Adrenal gland (tissue), 19 donors: ENCODE measurements at places on chromosomes 12 and 14. TPM values are rescaled to one million over a fixed set of nuclear protein-coding genes. Genes with fewer than 3 reads are reported as not detected.

Gene RASSF3
- 39.1 TPM for total RNA-seq

Gene GNB3
- total RNA-seq: not detected

Gene RTN1
- 2.9 TPM for total RNA-seq

Gene TMPRSS12
- total RNA-seq: not detected

Gene KCNH3
- 0.30 TPM for total RNA-seq

Gene OR4K1
- total RNA-seq: not detected

Gene ANO4
- total RNA-seq: 9.5 TPM

DNA sequence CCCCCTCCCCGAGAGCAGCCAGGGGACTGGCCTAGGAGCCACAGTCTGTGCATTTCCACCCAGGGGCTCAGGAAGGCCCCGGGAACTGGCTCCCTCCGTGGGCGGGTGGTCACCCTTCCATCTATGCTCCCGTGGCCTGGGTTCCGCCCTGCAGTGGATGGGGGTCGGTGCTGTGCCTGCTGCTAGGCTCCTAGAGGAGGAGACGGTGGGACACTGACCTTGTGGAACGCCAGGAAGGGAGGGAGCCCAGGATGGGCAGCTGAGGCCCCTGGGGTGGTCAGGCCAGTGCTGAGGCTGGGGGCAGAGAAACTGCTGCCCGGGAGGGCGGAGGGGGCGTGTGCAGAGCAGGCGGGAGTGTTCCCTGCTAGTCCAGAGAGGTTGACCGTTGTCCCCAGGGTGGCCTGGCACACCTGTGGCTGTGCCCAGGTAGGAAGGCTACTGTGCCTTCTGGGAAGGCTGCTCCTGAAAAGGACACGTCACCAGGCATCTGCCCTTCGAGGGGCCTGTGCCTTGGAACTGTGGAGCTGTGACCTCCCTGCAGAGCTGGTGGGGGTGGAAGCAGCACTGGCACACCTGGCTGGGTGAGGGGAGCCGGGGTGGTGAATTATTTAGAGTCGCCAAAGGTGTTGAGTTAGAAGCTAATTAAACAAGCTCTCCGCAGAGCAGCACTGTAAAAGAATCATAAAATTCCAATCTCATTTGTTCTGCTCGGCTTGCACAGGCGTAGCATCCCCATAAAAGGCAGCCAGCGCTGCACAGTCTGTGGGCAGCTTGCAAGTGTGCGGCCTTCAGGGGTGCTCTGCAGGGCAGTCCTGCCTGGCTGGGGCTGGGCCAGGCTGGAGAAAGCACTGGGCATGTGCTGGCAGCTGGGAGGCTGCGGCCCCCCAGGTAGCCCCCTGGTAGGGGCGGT, 145.1 kb downstream of the KIF26A start:
- peak; percentile 5 for DNase-seq

GRCh38 chr14:31208546-31209424, 1.2 kb upstream of the HECTD1 start:
- no peak for DNase-seq

DNA sequence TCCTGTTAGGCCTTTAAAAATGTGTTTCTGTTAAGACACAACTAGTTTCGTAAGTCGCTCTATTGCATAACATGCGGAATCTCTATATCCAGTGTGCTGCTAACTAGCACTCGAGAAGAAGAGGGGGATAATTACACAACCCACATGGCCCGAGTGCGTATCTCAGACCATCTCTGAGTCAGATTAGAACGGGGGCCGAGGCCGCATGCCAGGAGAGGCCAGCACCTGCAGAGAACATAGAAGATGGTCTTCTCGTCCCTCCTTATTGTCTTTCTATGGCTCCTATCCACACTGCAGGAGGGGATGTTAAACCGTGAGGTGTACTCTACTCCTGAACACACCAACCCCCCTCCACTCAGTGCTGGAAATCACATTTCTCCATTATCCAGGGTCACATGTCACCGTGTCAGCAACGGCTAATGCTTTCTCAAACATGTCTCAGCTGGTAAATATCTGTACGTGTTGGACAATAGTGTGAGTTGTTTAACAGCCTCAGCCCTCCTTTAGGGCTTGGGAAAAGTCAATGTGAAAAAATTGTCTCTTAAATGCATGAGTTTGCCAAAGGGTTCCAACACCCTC, 56.3 kb downstream of the CCDC88C start:
- no peak for DNase-seq

DNA sequence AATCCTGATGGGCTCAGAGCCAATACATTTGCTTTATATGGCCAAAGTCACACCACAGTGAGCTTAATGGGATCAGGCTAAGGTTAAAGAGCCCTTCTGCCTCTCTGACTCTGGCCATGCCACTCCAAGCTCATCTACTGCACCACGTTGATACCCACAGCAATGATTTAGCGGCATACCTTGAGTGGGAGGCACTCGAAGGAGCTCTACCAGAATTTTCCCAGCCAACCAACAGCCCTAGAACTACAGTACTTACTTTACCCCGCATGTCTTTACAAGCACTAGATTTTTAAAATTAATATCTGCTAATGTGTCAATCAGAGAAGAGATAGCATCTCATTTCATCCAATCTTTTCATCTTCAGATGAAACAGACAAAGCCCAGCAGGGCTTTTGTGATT, 300.5 kb downstream of the GRIN2B start:
- no peak for DNase-seq

GRCh38 chr12:94855853-94856252, 147.6 kb downstream of the NDUFA12 start:
- DNase-seq: no peak

DNA sequence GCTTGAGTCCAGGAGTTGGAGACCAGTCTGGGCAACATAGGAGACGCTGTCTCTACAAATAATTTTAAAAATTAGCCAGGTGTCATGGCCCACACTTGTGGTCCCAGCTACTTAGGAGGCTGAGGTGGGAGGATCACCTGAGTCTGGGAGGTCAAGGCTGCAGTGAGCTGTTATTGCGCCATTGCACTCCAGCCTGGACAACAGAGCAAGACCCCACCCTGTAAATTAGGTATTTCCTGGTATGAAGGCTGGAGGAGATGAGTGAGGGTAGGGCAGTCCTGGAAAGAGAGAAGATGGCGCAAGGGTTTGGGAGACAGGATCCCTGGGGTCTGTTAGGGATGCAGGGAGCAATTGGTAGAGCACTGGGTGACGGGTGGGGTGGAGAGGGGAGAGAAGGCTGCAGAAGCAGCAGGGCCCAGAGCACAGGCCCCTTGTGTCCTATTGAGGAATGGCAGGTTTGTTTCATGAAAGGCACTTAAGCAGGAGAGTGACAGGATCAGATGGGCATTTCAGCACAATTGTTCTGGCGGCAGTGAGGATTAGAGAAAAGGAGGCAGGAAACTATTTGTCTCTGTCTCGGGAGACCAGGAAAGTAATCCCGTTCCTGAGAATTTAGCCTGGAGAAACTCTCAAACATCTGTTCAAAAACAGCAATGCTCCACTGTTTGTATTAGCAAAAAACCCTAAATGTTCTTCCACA, 47.2 kb upstream of the KTN1 start:
- no peak for DNase-seq

DNA sequence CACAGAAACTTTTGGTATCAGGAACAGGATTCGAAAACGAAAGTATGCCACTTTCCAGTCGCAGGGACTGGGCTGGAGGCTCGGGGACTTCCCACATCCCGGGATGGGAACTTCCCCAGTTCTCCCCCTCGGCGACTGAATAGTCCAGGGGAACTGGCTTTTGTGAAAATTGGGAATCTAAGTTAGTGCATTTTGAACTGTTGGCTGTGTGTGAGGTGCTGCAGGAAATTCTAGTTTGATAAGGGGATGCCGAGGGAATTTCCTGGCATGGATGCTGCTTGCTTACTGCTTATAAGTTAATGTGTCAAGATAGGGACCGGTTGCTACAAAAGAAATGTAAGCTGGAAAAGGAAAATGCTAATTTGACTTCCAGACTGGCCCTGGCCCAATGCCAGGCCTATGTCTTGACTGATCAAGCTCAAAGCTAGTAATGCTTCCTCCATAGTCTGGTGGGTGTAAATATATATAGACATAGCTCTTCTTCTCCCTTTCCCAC, 73.4 kb upstream of the EIF5 start:
- DNase-seq: peak; percentile 58

GRCh38 chr14:75499084-75499875, 23.0 kb upstream of the BATF start:
- DNase-seq: peak; percentile 30

DNA sequence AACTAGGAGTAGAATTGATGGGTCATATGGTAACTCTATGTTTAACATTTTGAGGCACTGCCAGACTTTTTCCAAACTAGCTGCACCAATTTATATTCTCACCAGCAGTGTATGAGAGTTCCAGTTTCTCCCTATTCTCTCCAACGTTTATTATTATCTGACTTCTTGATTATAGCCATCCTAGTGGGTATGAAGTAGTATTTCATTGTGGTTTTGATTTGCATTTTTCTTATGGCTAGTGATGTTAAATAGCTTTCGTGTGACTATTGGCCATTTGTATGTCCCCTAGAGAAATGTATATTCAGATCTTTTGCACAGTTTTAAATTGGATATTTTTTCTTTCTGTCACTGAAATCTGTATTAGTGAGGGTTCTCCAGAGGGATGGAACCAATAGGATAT, 37.8 kb downstream of the HELB start:
- DNase-seq: no peak

DNA sequence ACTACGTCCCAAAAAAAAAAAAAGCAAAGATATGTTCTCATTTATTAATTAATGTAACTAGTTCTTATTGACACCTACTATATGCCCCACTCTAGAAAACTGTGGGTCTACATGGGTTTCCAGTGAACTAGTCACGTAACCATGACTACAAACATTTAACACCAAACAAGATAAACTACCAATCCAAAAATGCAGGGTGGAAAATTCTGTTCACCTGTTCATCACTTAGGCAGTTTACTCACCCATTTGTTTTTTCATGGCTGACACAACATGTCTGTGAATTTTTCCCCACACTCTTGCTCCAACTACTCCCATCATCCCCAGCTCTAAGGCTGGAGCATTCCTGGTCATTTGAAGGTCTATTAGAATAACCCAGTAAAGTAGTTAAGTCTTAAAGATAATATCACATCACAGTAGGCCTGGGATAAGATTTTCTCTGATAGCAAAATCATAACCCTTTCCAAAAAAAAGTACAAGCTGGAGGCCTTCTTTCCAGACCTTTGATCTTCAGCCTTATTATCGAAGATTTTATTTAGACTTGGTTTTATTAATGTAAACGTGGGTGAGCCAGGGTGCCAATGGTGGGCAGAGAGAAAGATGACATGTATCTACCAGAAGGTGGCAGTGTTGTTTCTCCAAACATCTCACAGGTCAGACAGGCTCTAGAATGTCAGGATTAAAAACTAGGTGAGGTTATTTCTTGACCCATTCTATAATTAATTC, 61.6 kb upstream of the DAAM1 start:
- peak; percentile 24 for DNase-seq

GRCh38 chr12:124722878-124723277, 140.8 kb downstream of the SCARB1 start:
- DNase-seq: no peak

DNA sequence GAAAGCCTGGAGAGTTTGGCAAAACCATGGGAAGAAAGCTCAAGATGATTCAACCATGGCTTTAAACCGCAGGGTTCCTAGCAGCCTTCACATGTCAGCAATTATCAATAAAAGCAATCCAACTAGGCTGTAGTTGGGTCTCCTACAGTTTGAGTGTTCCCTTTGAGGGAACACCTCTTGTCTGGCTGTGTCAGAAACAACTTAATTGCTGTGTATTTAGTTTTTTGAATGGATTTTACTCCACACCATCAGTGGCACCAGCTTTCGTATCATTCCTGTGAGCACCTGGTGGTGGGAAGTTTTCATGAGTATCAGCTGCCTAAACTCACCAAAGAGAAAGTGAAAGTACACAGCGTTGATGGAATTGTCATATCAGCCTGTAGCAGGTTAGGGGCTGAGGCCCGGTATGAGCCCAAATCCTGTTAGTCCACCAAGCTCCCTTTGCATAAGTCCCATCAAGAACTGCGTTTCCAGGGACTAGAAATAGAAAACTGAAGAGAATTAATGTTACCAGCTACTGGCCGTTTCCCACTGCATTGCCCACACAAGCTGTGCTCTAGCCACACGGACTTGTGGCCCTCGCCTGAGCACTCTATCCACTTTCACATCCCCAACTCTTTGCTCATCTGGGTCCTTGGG, 10.9 kb upstream of the IL26 start:
- DNase-seq: no peak

DNA sequence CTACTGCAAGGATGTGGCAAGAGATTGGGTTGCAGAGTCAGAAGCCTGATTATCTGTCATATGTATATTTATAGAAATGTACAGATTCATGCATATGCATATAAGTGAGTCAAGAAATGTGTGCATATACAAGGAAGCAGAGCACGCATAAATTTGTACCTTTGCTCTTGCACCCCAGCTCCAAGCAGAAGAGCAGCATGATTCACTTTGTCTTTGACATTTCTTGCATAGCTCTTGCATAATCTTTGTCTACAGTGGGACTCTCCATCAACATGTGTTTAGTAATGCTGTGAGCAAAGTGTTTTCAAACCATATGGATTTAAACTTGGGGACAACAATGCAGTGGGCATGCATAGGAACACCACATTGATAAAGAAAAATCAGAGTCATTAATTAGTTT, 330.7 kb upstream of the DCN start:
- no peak for DNase-seq

- DNase-seq: no peak
Observed at GRCh38 chr12:123516216-123516780, 17.2 kb downstream of the RILPL1 start.

GRCh38 chr14:99309220-99309766, 37.3 kb upstream of the BCL11B start:
- no peak for DNase-seq

- DNase-seq: no peak
Observed at GRCh38 chr12:119825262-119825661, 51.9 kb downstream of the CIT start.

DNA sequence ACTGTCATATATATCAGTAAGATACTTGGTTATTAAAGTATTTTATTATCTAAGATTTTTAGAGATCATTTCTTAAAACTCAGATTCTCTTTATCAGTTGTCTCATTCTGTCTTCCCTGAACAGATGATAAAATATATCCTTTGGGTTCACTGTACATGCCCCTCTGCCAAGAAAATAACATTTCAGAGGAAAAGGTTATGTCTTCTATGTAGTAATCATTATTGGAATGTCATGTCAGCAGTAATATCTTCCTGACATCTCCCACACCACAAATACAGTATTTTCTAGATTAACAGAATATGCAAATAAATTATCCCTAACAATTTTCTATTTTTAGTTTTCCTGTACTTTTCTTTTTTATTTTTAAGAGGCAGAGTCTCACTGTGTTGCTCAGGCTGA, 26.0 kb downstream of the BTBD7 start:
- no peak for DNase-seq

GRCh38 chr12:21509768-21510167, 8.2 kb downstream of the GOLT1B start:
- DNase-seq: no peak

GRCh38 chr14:101624536-101624935, 63.2 kb downstream of the DIO3 start:
- DNase-seq: no peak

DNA sequence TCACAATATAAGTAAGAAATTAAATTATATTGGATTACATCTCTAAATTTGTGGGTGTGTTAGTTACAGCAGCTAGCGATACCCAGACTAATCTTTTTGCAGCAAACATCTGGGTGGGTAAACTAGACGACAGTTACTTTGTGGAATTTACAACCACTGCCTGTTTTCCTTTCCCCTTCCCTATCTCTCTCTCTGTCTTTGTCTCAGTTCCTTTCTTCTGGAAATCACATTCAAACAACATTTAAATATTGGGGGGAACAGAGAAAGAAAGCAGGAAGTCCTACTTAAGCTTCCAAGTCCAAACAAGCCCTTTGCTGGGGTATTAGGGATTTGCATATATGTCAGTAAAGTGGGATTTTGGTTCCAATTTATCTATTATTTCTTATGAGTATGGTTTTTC, 97.6 kb downstream of the WIF1 start:
- no peak for DNase-seq

- no peak for DNase-seq
Observed at GRCh38 chr12:100820314-100820713, 25.7 kb downstream of the ANO4 start.
